ENCODE measurements at places on chromosomes 6 and 20.

GRCh38 chr20:14777591-14777990 is 440.2 kb upstream of the FLRT3 start:
- no peak for DNase-seq

GRCh38 chr6:14117158-14118090 is at the start of gene CD83:
CD83 (plus strand) TSS chr6:14117772; CDS start chr6:14117812, 40 bp downstream.
- DNase-seq: peak; percentile 90

DNA sequence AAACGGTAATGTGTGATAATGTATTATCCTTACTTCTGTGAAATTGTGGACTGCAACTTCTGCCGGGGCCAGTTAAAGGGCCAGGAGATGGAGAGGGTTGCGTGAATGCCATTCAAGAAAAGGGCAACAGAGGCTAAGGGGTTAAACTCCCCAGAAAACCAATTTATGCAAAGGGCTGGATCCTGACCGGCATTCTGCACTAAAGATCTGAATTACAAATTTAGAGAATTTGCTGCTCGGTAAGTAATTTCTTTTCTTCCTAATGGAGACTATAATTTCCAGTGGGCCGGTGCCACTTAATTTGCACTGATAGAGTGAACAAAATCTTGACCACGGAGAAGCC is 130.1 kb downstream of the BCAS1 start:
- no peak for DNase-seq

DNA sequence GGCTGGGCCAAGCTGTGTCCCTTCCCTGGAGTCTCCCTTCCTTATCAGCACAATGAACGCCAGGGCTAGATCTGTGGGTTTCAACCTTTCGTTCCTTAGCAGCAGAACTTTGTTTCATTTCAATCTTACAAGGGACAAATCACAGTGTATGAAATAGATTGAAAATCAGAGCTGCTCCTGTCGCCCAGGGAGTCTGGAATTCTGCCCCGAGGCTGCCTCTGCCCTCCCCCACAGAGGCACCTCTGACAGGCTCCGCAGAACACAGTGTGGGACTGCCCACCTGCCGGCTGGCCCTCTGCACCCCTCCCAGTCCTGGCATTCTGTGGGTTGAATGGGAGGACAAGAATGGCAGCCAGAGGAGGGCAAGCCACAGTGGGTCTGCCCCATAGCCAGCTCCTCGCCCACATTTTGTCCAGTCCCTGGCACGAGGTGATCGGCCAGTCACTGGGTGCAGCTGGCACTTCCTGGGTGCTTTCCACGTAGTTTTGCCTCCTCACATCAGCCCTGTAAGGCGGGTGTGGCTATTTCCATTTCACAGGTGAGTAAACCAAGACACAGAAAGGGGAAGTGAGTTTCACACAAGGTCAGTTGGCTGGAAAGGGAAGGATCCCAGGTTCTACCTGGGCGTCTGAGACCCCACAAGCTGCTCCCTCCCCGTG is 26.1 kb downstream of the MANBAL start:
- DNase-seq: no peak

- no peak for DNase-seq
Measured at GRCh38 chr6:9332241-9332780, 897.0 kb upstream of the SLC35B3 start.

DNA sequence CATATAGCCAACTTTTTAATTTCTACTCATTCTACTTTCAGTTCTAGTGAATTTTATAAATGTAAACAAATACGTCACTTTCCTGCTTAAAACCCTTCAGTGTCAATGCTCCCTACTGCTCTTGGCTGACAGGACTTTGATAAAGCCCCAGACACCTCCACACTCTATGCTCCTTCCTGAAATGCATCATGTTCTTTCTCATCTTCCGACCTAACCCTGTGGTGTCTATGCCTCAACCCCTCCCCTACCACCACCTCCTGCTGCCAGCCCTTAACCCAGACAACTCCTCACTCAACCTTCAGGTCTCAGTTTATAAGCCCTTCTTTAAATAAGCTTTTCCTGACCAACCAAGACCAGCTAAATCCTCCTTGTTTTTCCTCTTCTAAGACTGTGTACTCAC is 19.1 kb downstream of the TLDC2 start:
- no peak for DNase-seq

DNA sequence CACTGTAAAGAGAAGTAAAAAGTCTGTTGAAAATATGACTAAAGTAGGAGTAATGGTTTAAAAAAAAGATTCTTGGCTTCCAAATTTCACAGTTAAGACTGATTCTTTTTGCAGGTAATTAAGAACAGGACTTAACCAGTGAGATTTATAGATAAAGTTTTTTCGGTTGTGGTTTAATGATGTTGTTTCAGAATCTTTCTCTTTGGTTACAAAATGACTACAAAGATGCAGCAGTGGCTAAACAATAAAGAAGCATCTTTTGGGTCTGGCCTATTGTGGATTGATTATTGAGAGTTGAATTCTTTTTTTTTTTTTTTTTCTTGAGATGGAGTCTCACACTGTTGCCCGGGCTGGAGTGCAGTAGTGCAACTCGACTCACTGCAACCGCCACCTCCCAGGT is 109.7 kb downstream of the AKAP7 start:
- no peak for DNase-seq

- DNase-seq: no peak
Measured at GRCh38 chr6:20751293-20751935, 217.2 kb downstream of the CDKAL1 start.

DNA sequence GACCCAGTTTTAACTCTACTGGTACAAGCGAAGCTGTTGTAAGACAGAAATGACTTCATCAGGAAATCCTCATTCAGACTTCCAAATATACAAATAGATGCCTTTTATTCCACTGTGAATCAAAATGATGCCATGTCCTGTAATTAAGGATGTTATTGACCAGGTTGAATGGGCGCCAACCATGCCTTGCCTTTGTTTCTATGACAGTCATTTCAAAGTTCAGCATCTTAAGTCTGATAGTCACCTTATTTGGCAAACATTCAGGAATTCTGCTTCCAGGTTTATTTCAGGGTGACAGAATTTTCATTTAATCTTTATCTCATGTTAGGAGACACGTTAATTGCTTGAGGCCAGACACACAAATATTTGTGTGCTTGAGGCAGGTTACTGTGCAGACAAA is 592.8 kb upstream of the JAG1 start:
- DNase-seq: no peak

DNA sequence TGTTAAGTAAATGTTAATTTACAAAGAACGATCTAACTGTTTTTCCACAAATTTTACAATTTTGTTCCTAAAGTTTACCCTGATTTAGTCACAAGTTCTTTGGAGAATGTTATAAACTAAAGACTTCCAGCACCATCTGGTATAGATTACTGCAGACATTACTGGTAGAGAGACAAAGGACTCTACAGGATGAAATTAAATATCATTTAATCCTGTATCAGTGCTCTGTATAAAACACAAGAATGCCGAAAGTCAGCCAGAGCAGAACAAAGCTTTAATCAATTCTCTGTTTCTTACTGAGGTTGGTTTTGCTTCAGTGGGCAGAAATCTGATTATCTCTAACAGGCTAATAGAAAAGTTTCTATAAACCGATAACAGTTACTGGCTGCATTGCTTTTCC is 763.6 kb downstream of the TENT5A start:
- no peak for DNase-seq

GRCh38 chr20:20369250-20370093 is 1.6 kb downstream of the INSM1 start:
- DNase-seq: no peak

- DNase-seq: no peak
Measured at GRCh38 chr6:4817551-4817950, 41.3 kb downstream of the CDYL start.

GRCh38 chr6:108739496-108740330 is 108.5 kb upstream of the ARMC2 start:
- DNase-seq: no peak

- DNase-seq: no peak
Measured at GRCh38 chr20:38106461-38106860, 58.6 kb downstream of the TGM2 start.

- no peak for DNase-seq
Measured at GRCh38 chr6:5905431-5906339, 101.0 kb downstream of the NRN1 start.

DNA sequence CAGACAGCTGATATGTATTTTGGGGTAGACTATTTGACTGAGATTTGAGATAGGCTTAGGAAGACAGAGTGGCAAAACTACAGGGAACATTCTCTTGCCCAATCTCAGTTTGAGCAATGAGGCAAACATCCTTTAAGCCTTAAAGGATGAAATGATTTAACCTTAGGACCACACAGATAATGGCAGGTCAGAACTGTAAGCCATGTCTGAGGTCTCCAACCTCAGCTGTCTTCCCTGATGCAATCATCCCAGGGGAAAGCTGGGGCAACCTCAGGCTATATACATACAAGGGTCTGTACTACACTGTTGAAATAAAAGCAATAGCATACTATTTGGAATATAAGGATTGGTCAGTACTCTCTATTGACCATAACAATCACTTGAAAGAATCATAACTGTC is 83.8 kb upstream of the NUP153 start:
- DNase-seq: no peak

DNA sequence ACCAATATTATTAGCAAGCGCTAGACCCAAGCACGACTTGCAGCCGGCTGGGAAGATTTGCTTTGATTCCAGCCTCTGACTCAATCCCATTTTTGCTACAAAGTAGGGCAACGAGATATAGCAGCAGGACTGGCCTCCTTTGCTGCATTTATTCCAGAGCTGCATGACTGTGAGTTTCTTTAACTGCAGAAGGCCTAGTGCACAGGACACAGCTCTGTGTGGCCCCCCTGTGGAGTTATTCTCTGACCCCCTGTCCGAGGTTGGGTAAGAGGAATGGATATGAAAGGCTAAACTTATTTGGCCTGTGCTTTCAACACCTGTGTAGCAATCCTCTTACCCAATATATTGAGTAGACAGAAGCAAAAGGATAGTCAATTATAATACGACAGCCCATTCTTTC is 133.3 kb upstream of the SPTLC3 start:
- DNase-seq: no peak

Data from activated CD4-positive, alpha-beta T cell treated with anti-CD3 and anti-CD28 coated beads for 4 hours (primary cell).